ENCODE measurements at places on chromosomes 6 and 20. TPM values are rescaled to one million over a fixed set of nuclear protein-coding genes. Genes with fewer than 3 reads are reported as not detected.
A peak's percentile ranks its signal among the peaks of the same experiment; 100 is the strongest.

DNA sequence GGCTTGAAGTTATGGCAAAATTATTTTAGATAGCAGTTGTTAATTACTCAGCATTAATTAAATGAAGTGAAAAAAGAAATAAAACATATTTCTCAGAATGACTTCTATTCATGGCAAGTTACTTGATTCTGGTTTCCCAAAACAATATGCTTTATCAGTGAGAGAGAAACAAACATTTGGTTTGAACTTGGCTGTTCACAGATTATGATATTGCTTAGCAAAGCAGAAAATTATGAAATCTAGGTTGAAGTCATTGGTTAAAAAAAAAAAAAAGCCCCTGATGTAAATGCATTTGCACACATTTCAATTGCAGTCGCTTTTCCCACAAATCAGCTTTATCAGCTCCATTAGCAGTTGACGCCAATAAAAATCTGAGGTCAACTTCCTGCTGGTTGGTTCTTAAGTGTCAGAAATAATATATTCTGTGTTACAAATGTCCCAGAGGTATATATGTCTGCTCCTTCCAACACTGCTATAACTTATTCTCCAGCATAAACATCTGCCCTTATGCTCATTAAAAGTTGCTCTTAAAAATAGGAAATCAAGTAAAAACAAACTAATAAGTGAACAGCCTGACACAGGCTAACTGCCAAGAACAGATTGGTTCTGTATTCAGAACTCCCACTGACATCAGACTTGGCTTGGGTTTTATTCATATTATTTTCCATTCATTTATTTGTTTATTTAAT is 275.4 kb downstream of the PHF3 start:
- no peaks in the 10 kb centered on the region for H3K4me1 ChIP-seq
- H3K27me3 ChIP-seq = no peaks in the 10 kb centered on the region
- H3K27ac ChIP-seq = no peak overlapping the region
- DNase-seq = no peak

DNA sequence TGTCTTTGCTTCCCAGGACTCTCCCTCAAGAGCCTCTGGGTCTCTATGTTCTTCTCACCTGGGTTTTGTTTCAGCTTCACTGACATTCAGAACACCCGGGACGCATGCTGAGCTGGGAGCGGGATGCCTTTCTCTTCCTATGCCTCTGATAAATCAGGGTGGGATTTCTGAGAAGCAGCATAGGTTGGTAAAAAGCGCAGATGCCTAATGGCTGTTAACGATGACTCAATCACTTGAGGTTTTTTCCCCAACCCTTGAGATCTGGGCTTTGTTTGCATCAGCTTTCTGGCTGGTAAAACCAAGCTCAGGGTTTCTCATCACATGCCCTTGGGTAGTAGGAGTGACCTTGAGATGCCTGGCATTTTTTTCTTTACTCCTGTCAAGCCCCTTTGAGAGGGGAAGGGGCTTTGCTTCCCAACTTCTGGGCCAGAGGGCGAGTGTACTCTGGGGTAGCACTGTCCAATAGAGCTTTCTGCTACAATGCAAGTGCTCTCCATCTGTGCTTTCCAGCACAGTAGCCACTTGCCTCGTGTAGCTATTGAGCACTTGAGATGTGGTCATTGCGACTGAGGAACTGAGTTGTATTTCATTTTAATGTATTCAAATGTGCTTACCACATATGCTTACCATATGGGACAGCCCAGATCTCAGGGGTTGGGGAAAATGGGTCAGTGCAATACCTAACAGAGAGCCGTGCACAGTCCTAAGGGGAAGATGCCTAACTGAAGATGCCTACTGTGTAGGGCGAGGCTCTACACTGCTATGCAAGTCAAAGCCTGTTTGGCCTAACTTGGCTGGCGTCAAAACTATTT is 69.1 kb downstream of the PPP1R14C start:
- no peak for DNase-seq
- no peak overlapping the region for H3K4me3 ChIP-seq
- H3K4me1 ChIP-seq = no peaks in the 10 kb centered on the region
- H3K36me3 ChIP-seq = no peaks in the 10 kb centered on the region
- peaks cover 3% of the 10 kb centered on the region for H3K27me3 ChIP-seq

- no peak overlapping the region for H3K27ac ChIP-seq
- H3K4me3 ChIP-seq = no peak overlapping the region
- no peaks in the 10 kb centered on the region for H3K4me1 ChIP-seq
- H3K36me3 ChIP-seq = no peaks in the 10 kb centered on the region
- DNase-seq = no peak
Observed at GRCh38 chr6:39901670-39902069, 32.6 kb downstream of the MOCS1 start.

DNA sequence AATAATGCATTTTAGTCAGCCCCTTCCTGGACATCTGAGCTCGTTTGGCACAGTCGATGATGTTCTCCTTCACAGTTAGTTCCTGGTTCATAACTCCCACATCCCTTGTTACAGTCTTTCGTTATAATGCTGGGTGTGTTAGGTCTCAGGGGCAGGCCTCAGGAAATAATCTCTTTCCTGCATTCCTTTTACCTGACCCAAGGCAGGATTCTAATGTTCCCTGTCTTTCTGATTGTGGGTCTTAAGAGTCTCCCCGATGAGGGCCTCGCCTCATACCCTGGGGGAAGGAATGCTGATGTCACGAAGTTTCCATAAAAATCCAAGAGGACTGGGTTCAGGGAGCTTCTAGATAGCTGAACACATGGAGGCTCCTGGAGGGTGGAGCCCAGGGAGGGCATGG is 104.0 kb upstream of the CARMIL1 start:
- H3K27me3 ChIP-seq = no peaks in the 10 kb centered on the region
- H3K27ac ChIP-seq = peak overlapping the region; percentile 74
- DNase-seq = no peak
- no peak overlapping the region for H3K4me3 ChIP-seq

GRCh38 chr20:23370274-23370673 is 8.3 kb downstream of the GZF1 start:
- H3K27me3 ChIP-seq = no peaks in the 10 kb centered on the region
- peaks cover 80% of the 10 kb centered on the region for H3K36me3 ChIP-seq
- H3K27ac ChIP-seq = no peak overlapping the region
- H3K4me1 ChIP-seq = peaks cover 39% of the 10 kb centered on the region
- no peak overlapping the region for H3K4me3 ChIP-seq

RAMACL gene
- not detected for polyA plus RNA-seq

DNA sequence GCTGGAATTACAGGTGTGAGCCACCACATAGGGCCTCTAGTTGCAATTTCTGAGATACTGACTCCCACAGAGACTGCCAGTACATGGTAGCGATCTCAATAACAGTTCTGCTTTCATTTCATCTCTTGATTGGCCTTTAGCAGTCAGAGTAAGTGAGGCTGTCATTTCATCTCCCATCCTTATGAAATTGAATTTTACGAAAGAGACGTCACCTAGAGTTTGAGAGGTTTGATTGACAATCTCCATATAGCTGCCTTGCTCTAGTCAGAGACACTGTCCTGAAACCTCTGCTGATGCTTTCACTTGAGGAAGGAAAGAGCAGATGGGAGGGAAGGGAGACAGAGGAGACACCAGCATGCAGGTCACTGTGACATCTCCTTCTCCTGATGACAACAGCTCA is 466.1 kb downstream of the NKAIN2 start:
- H3K4me1 ChIP-seq = no peaks in the 10 kb centered on the region
- no peak for DNase-seq
- no peaks in the 10 kb centered on the region for H3K27me3 ChIP-seq
- H3K27ac ChIP-seq = no peak overlapping the region
- H3K36me3 ChIP-seq = no peaks in the 10 kb centered on the region
- no peak overlapping the region for H3K4me3 ChIP-seq

GRCh38 chr6:31559606-31559957 is 12.2 kb downstream of the NFKBIL1 start:
- H3K4me3 ChIP-seq = peak overlapping the region; percentile 13
- DNase-seq = no peak
- no peaks in the 10 kb centered on the region for H3K27me3 ChIP-seq
- H3K27ac ChIP-seq = peak overlapping the region; percentile 98
- H3K4me1 ChIP-seq = peaks cover 85% of the 10 kb centered on the region

DNA sequence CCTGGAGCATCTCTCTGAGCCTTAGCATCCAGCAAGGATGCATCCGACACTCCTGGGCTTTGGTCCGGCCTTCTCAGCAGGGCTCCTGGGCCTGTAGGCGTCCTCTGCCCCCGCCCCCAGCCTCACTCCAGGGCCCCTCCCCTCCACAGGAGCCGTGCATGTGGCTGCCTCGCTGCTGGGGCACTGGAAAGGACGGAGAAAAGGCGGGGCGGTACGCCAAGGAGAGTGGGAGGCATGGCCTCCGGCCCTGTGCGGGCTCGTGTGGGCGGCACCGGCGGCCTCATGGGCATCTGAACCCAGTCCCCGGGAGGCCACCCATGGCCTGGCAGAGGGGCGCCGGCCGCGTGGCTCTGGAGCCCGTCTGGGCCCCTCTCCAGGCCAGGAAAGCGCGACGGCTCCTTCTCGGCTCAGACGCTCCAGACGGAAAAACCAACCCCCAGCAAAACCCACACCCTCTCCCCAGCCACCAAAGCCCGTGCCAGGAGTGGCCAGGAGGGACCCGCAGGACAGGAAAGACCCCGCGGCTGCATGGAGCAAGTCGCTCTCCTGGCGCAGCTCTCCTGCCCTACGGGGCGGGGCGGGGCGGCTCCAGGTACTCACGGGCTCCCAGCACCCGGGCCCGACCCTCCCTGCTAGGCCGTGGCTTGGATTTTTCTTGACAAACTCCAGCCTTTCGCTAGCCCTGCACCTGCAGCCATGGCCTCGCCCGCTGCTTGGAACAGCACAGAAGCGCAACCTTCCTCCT is 419.9 kb downstream of the QKI start:
- H3K27me3 ChIP-seq = peaks cover 3% of the 10 kb centered on the region
- no peak for DNase-seq
- no peak overlapping the region for H3K4me3 ChIP-seq
- H3K27ac ChIP-seq = no peak overlapping the region

ATP5F1E gene
- polyA plus RNA-seq = 39.0 TPM

HLA-DOA gene
- polyA plus RNA-seq = 16.1 TPM

- H3K27ac ChIP-seq = no peak overlapping the region
- no peak for DNase-seq
- H3K27me3 ChIP-seq = no peaks in the 10 kb centered on the region
- H3K4me1 ChIP-seq = no peaks in the 10 kb centered on the region
- no peaks in the 10 kb centered on the region for H3K36me3 ChIP-seq
- H3K4me3 ChIP-seq = no peak overlapping the region
Observed at GRCh38 chr6:47027315-47027714, 14.8 kb downstream of the ADGRF1 start.

GRCh38 chr20:46101957-46102356 is 12.2 kb upstream of the NCOA5 start:
- no peaks in the 10 kb centered on the region for H3K36me3 ChIP-seq
- DNase-seq = no peak
- no peak overlapping the region for H3K27ac ChIP-seq
- no peak overlapping the region for H3K4me3 ChIP-seq
- no peaks in the 10 kb centered on the region for H3K4me1 ChIP-seq

DNA sequence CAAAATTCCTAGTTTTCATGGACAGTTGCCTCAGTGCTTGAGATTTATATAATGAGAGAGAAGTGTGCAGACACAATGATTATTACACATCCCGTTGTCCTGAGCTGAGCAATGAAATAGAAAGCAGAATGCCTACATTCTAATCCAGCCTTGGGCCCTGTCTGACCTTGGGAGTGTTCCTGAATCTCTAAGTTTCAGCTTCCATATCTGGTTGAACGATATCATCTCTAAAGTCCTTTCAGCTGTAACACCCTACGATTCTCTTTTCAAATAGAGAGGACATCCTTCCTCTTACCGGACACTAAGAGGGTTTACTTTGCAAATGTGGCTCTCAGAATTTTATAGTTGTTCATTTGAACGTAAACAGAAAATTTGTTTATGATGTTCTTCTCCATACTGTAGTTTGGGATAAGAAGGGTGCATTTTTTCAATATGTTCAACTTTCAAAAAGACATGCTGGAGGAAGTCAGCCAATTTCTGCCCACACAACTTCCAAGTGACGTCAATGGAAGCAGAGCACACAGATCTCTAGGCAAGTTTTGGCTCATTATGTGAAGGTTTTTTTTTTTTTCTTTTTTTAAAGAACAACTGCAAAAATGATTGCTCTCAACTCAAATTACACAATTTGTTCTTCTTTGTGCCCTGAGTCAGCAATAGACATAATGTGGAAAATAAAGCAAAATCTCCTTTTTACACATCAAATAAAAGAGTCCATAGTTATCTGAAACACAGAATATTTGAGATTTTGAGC is 50.4 kb downstream of the PDE7B start:
- no peaks in the 10 kb centered on the region for H3K4me1 ChIP-seq
- H3K4me3 ChIP-seq = no peak overlapping the region
- H3K36me3 ChIP-seq = no peaks in the 10 kb centered on the region
- H3K27me3 ChIP-seq = no peaks in the 10 kb centered on the region

DNA sequence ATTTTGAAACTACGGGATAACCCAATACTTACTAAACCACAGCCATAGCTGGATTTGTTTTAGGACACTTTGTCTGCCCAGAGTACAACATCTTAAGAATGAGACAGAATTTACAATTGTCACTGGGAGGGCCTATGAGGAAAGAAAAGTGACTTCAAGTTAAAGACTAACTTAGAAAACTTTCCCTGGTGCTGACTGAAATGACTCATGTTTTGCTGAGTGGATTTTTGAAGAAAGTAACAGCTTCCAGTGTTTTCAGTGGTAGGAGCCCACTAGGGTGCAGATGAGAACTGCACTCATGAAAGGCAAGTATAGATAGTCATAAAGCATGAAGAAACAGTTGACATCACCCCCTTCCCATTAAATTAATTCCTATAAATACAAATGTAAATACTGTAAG is 988.2 kb upstream of the MAP3K7 start:
- no peaks in the 10 kb centered on the region for H3K27me3 ChIP-seq
- no peak overlapping the region for H3K27ac ChIP-seq
- H3K4me3 ChIP-seq = no peak overlapping the region
- no peaks in the 10 kb centered on the region for H3K4me1 ChIP-seq
- no peak for DNase-seq

- H3K27ac ChIP-seq = no peak overlapping the region
- no peak for DNase-seq
- no peaks in the 10 kb centered on the region for H3K27me3 ChIP-seq
Observed at GRCh38 chr6:19153270-19153980, 683.7 kb upstream of the ID4 start.

- H3K36me3 ChIP-seq = no peaks in the 10 kb centered on the region
- no peak for DNase-seq
- no peaks in the 10 kb centered on the region for H3K27me3 ChIP-seq
- no peak overlapping the region for H3K4me3 ChIP-seq
- H3K4me1 ChIP-seq = no peaks in the 10 kb centered on the region
Observed at GRCh38 chr6:17061097-17061496, 40.8 kb upstream of the STMND1 start.

DNA sequence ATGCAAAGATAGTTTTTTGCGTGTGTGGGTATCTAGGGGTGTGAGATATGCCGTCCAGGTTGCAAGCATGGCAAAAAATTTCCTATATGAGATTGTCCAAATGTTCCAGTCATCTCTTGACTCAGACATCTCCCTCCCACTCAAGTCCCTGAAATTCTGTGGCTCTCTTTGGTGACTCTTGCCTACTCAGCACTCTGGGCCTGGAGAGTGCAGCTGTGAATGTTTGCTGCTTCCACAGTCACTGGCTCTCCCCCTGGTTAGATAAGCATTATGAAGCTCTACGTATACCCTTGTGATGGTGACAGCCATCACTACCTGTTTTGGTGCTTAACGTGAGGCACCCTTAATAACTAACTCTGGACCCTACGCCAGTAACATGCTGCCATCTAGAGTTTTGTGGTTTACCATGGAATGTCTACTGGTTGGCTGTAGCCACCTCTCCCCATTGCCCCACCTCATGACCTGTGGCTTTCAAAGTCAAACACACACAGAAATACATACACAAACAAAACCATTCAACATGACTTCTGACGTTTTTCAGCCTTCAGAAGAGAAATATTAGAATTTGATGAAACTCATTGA is 621.9 kb upstream of the CITED2 start:
- no peak overlapping the region for H3K4me3 ChIP-seq
- H3K4me1 ChIP-seq = no peaks in the 10 kb centered on the region
- H3K27ac ChIP-seq = no peak overlapping the region
- no peaks in the 10 kb centered on the region for H3K36me3 ChIP-seq

VNN1 gene
- 47.9 TPM for polyA plus RNA-seq

IL20RA gene
- polyA plus RNA-seq = not detected

PARD6B gene
- polyA plus RNA-seq = 0.08 TPM

SDC4 gene
- polyA plus RNA-seq = 1.6 TPM

Measured in CD14-positive monocyte (primary cell).